H1 (cell line): ENCODE measurements at places on chromosomes 7 and 10. TPM values are rescaled to one million over a fixed set of nuclear protein-coding genes. Genes with fewer than 3 reads are reported as not detected.

GRCh38 chr10:49200854-49201253, 12.7 kb upstream of the TMEM273 start:
- H3K27me3 ChIP-seq: no peaks in the 10 kb centered on the region
- DNase-seq: no peak
- no peak overlapping the region for H3K27ac ChIP-seq
- no peak overlapping the region for H3K4me3 ChIP-seq

DNA sequence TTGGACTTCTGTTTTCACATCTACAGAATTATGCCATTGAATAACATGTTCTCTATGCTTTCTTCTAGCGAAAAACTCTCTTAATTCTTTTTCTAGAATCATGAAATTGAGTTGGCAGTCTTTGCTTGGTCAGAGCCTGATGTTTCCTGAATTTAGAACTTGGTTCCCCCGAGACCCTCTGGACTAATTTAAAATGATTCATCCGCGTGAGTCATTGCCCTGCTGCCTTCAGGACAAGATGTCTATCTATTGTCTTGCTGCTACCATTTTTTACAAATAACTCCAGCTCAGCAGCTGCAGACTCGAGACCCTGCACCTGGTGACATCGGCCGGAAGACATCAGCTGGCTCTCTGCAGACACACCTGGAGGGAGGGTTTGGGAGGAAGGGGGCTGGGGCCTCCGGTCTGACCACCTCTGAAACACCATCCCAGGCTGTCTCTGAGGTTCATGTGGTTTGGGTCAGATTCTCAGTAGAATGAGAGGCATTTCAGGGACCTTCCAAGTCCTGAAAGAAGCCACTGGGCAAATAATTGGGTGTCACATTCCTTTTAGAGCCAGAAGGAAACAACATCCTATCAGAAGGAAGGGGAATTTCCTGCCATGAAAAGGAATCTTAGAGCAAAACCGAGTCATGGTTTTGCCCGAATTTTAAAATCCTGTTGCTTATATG, 20.9 kb upstream of the KLF6 start:
- H3K4me1 ChIP-seq: 0 out of 2 replicates have a peak, but pooled peaks cover 3% of the 10 kb centered on the region
- H3K4me3 ChIP-seq: no peak overlapping the region

Gene FBXO24
- polyA plus RNA-seq: 0.57 and 0.83 TPM in 2 replicates

GRCh38 chr10:110335314-110336064, 30.8 kb upstream of the SMNDC1 start:
- no peak for DNase-seq
- H3K36me3 ChIP-seq: no peaks in the 10 kb centered on the region
- no peak overlapping the region for H3K27ac ChIP-seq
- peaks cover 5% of the 10 kb centered on the region for H3K4me1 ChIP-seq
- no peaks in the 10 kb centered on the region for H3K27me3 ChIP-seq

- no peaks in the 10 kb centered on the region for H3K36me3 ChIP-seq
- H3K4me1 ChIP-seq: no peaks in the 10 kb centered on the region
- no peaks in the 10 kb centered on the region for H3K27me3 ChIP-seq
- H3K4me3 ChIP-seq: no peak overlapping the region
Measured at GRCh38 chr10:43962346-43963191, 313.9 kb upstream of the ZNF32 start.

DNA sequence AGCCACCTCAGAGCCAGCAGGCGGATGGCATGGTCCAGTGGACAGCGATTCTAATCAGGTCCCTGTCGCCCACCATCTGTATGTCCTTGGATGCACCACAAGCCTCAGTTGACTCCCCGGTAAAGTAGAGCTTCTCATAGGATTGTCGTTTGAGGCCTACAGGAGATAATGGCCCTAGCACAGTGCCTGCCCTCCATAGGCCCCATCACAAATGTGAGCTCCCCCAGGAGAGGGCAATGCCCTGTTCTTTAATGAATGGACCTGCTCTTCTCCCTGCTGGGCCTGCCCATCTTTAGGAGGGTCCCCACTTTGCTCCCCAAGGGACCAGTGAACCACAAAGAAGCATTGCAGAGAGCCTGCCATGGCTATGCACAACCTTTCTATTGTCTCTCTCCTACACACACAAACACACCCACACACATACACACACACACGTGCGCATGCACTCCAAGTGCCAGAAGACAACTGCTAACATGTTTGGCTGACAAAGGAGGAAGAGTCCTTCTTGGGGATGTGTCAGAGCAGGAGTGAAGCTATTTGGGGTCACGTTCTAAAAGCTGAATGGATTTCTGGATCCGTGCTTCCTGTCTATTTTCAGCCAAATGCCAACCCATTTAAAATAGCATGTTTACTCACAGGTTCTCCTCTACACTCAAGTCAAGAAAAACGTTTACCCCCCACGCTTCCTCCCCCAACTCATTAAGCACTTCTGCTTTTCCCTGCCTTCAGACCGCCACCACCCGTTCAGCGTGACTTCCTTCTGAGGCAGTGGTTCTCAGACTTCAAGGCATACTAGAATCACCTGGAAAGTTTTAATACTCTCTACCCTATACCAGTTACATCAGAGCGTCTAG, 196.1 kb downstream of the GRID1 start:
- H3K4me3 ChIP-seq: no peak overlapping the region
- no peaks in the 10 kb centered on the region for H3K27me3 ChIP-seq
- no peaks in the 10 kb centered on the region for H3K4me1 ChIP-seq
- DNase-seq: no peak
- H3K27ac ChIP-seq: no peak overlapping the region
- no peaks in the 10 kb centered on the region for H3K36me3 ChIP-seq

DNA sequence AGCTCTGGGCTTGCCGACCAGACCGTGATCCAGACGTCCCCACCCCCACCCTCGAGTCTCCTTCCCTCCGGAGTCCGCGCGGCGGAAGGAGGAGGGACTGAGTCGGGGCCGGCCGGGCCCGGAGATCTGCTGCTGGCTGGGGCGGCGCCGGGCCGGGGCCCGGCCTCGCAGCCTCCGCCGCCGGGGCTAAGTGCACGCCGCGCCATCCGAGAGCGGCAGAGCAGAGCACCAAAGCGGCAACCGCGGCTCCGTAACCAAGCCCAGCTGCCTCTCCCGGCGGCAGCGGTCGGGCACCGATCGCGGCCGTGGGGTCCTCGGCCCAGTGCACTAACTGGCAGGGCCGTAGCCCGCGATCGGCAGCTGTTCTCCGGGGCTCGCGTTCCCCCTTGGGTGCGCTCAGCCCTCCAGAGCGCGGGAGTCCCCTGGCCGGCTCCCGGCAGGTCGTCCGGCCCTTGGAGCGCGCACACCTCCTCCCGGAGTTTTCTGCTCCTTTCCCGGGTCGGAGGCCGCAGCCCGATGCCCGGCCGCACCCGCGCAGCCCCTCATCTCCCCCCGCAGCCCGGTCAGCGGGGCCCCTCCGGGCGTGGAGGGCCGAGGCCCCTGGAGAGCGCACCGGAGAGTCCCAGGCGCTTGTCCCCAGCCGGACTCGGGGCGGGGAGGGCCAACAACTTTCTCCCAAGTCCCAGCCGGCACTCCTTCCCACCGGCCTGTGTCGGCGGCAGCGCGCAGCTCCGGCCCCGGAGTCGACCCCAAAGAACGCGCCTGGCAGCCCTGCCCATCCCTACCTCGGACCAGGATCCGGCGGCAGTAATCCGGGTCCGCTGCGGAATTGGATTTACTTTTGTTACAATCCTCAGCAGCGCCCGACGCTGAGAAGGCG, 799 bp downstream of the VAX1 start:
- peak overlapping the region; percentile 10 for H3K4me3 ChIP-seq
- H3K27me3 ChIP-seq: peaks cover 99% of the 10 kb centered on the region
- H3K4me1 ChIP-seq: peaks cover 16% of the 10 kb centered on the region
- H3K27ac ChIP-seq: no peak overlapping the region
- peak; percentile 74 for DNase-seq

GRCh38 chr7:111763221-111763801, 201.0 kb upstream of the IMMP2L start:
- no peak overlapping the region for H3K4me3 ChIP-seq
- H3K27me3 ChIP-seq: no peaks in the 10 kb centered on the region
- H3K4me1 ChIP-seq: no peaks in the 10 kb centered on the region; the same call in 1 of the 2 replicates
- H3K36me3 ChIP-seq: peaks cover 3% of the 10 kb centered on the region; the same call in 1 of the 2 replicates

DNA sequence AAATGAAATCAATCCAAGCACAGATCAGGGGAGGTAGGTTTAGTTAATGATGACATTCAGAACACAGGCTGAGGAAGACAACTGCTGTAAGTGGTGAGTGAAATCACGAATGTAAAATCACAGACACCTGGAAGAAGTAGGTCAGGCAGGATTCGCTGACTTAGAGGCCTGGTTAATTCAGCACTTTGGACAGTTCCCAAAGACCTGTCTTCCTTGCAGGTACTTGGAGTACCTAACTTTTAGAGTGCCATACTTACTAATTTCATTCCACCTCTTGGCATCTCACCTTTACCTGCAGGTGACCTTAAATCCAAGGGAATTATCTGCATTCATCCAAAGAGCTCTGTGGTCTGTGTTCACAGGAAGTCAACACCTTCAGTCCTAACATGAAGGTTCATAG, 822.3 kb downstream of the PHTF2 start:
- peak; percentile 31 for DNase-seq
- no peaks in the 10 kb centered on the region for H3K36me3 ChIP-seq
- no peak overlapping the region for H3K27ac ChIP-seq

DNA sequence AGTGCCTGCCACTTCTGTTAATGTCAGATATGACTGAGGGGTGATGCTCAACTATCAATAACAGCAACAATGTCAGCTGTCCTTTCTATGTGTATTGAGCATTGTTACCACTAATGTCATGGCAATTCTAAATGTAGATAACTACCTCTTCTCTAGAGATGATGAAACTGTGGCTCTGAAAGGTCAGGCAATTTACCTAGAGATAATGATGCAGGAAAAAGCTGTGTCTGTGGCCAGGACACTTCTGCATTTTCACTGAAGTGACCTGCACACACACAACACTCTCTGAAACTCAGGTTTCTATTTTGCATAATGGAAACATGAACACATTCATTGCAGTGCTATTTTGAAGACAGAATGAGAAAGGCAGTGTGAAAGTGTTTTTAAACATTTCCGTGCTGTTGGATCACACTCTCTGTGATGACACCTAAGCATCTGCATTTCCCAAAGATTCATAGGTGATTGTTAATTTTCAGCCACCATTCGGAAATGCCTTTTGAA, 148.2 kb downstream of the KCND2 start:
- H3K4me1 ChIP-seq: no peaks in the 10 kb centered on the region
- no peak for DNase-seq
- H3K27ac ChIP-seq: no peak overlapping the region
